ENCODE measurements at places on chromosomes 6 and 20.

DNA sequence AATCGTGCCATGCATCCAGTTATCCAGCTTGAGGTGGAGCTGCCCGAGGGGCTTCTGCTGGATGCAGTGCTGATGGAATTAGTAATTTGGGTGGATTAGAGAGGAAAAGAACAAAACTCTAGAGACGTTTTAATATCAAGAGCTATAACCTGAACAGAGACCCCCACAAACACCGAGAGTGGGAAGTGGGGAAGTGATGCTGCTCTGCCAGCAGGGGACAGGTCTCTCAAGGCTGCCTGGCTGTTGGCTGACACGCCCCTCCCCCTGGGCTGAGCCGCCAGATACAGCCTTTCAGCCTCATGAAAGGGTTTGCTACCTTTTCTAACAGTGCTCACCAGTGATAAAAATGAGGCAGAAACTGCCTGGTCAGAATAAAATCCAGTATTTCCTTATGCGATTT, 9.6 kb downstream of the LEMD2 start:
- no peak for DNase-seq

- DNase-seq: no peak
Measured at GRCh38 chr6:121971931-121972335, 427.5 kb upstream of the HSF2 start.

DNA sequence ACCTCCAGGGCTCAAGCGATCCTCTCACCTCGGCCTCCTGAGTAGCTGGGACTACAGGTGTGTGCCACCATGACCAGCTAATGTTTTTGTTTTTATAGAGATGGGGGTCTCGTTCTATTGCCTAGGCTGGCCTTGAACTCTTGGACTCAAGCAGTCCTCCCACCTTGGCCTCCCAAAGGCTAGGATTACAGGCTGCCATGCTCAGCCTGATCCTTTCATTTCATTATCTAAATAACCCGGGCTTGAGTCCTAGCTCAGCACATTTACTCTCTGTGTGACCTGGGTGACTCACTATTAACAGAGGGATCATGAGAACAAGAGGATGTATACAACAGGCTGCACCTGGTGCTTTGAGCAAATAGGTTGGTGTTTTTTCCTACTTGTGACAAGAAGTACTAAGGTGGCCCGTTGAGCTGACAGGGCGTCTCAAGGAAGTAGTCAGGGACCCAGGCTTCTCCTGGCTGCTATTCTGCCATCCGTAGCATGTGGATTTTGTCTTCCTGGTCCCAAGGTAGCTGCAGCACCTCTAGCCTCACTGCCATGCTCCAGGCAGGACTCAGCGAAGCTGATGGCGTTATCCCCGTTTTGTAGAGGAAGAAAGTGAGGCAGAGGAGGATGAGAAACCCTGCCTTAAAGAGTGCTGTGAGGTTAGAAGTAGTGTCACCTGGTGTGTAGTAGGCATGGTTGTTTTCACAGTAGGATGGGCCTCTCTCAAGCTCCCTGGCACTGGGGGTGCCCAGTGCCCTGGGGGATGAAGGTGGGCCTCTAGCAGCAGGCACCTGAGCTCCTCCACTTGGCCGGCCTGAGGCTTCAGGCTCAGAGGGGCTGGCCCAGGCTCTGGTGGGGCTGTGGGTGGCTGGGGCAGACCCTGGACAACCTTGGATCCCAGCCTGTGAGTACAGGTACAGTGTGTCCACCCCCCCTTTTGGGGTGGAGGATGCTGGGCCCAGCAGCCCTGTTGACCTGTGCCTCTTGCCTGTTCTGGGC, 62.4 kb downstream of the ADNP start:
- DNase-seq: no peak

- DNase-seq: no peak
Measured at GRCh38 chr20:24605937-24606455, 136.6 kb downstream of the SYNDIG1 start.

DNA sequence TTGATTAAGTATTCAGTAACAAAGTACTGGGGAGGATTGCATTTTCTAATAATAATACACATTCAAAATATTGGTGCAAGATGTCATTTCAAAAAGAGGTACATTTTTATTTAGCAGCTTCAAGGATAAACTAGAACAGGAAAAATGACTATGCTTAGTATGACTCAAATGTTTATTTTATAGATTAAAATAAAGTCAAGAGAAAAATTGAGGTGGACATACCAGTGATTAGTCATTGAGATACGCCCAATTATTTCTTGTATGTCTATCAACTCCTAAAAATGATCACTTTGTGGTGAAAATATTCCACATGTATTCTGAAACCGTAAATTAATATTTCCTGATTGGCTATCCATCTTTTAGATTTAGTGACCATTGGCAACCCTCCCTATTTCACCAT, 96.7 kb downstream of the PHF3 start:
- DNase-seq: no peak

GRCh38 chr6:28005152-28005890, 48.3 kb downstream of the OR2B6 start:
- DNase-seq: no peak

- DNase-seq: no peak
Measured at GRCh38 chr20:59069026-59069425, 26.4 kb upstream of the PRELID3B start.

DNA sequence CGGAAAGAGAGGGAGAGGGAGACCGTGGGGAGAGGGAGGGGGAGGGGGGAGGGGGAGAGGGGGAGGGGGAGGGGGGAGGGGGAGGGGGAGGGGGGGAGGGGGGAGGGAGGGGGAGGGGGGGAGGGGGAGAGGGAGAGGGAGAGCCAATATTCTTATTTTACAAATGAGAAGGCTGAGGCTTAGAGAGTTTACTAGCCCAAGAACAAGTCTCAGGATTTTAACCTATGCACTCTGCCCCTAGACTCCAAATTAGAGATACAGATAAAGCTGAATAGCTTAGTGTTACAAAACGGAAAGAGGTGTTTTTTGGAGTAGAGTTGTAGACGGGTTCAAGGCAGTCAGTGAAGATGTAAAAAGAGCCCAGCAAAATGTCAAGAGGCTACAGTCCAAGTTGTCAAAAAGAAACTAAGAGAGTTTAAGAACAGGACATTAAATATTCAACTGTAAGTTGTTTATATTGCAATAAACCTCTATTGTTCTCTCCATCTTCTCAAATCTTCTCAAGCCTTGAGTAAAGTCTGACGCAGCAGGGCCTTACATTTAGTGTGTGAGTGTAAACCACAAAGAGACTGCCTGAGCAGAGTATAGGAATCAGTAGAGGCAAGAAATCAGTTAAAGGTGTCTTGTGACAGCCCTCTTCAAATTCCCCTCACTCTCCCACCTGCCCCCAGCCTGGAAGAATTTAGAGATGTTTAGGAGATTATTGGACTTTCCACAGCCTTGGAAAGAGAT, 34.9 kb upstream of the AKIRIN2 start:
- no peak for DNase-seq

DNA sequence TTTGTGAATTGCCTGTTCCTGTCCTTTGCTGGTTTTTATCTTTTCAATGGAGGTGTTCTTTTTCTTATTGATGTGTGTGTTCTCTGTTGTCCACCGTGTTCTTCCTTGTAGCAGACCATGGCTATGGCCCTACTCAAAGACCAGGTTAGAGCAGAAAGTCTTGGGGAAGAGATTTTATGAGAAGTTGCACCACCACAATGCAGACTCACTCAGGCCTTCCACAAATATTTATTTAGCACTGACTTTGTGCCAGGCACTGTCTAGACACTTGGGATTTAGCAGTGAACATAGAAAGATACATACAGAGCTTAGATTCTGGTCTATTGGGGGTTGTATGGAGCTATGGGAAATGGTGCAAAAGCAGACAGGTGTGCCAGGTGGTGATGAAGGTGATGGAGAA, 98.8 kb downstream of the DTD1 start:
- no peak for DNase-seq

DNA sequence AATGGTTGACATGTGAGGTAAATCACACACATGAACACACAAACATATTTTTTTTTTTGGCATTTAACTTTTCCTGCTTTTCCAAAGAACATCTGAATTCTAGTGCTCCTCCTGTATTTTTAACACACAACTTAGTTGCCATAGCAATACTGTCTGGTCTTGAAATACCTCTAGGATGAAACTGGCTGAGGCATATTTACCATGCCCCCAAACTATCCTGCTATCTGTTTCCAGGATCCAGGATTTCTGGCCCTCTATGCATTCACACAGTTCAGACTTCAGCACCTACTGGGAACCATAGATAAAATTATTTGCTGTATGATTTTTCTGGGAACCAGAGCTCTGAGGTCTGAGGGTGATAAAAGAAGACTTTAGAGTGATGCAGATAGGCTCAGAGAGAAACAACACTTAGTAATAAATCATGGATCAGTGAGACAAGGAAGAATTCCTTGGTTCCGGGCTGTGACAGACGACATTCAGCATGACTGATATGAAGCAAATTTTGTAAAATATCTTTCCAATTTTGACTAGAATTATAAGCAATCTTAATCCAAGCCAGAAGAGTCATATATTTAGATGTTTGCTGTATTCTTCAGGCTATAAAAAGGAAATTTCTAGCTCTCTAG, 359.7 kb downstream of the BTBD9 start:
- DNase-seq: no peak

- DNase-seq: no peak
Measured at GRCh38 chr6:76682842-76683241, 610.4 kb upstream of the IMPG1 start.

- no peak for DNase-seq
Measured at GRCh38 chr20:31717478-31718201, 5.0 kb downstream of the BCL2L1 start.

DNA sequence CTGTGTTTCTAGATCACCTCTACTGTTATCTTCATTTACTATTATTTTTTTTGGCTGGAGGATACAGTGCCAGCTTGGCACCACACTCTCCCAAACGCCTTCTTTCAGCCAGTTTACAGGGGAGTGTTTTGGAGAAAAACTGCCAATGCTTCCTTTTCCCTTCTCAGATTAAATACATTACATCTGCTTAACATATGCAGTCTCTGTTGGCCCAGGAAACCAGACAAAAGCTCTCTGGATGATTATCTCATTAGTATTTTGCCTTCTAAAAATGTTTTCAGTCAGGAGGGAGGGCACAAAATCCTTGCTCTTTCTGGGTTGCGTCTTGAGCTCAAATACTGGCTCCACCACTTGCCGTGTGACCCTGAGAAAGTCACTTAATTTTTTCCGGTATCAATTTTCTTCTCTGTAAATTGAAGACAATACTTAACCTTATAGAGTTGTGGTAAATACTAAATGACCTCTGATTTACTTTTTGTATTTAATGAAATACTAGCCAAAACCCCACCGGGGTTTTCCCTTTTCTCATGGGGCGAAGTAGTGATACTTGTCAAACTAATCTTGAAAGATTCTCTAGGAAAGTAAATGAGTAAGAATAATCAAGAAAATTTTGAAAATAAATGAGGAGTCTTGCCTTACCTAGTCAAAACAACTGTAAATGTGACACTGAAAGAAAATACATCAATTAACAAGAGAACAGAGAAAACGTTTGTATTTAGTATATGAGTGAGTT, 146.2 kb downstream of the MMS22L start:
- no peak for DNase-seq

GRCh38 chr6:140713495-140713894, 1339.0 kb upstream of the CITED2 start:
- DNase-seq: no peak

- DNase-seq: no peak
Measured at GRCh38 chr6:40323881-40324634, 263.1 kb downstream of the LRFN2 start.

DNA sequence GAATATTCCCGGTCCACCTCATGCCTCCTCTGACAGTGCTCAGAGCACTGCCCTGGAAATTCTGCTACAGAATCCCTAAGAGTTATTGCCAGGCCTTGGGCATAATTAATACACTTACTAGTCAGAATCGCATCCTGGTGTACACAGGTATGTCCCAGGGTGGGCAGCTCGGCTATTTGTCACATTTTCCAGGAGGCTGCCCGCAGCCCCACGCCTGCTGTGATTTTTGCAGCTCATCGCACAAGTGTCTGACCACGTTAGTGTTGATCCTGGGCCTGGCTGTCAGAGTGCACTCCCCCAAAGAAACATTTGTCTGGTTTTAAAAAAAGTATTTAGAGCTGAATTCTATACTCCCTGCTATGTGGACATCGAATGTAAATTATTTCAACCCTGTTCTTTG, 105.4 kb downstream of the CD83 start:
- DNase-seq: no peak

GRCh38 chr6:30615219-30615957, 1.7 kb downstream of the PPP1R10 start:
- DNase-seq: no peak

DNA sequence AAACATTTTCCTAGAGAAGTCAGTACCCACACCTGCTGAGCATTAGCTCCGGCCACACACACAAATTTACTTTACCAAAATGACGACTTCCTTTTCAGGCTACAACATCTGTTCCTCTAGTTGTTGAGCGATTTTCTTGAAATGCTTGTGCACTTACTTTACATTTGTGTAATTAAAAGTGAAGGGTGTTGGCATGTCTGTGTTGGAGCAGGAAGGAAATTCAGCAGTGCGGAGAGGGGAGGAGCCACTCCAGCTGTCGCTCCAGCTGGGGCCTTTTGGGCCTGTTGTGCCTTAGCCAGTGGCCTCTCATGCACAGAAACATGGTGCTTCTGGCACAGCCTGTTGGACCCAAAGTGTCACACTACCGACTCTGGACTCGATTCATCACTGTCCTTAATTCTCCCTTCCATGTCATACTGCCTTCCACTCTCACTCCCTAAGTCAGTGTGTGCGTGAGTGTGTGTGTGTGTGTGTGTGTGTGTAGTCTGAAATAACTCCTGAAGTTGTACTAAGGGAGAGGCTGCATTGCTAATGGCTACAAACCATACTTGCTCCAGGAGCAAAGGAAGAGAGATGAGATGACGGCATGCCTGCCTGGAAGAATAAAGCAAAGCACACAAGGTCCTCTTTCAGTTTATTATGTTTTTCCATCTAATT, 191.8 kb upstream of the ARG1 start:
- no peak for DNase-seq

GRCh38 chr6:8027965-8028651, 36.1 kb downstream of the BLOC1S5 start:
- no peak for DNase-seq

DNA sequence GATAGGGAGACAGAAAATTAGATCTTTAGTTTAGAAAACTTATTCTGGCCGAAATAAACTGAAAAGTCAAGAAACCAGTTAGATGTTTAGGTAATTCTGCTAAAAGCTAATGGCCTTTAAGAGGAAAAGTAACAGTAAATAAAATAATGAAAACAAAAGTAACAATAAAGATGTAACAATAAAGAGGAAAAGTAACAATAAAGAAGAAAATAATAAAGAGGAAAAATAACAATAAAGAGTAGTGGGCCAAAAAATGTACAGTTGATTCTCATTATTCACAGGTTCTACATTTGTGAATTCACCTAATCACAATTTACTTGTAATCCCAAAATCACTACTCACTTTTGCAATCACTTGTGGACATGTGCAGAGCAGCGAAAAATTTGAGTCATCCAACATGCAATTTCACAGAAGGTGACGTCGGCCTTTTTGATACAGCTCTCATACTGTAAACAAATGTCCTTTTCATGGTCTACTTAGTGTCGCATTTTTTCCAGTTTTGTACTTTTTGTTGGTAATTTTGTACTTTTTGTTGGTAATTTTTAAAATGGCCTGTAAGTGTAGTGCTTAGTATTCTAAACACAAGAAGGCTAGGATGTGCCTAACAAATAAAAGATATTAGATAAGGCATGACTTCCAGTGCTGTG, 24.0 kb downstream of the HBS1L start:
- DNase-seq: no peak

- no peak for DNase-seq
Measured at GRCh38 chr20:5973172-5973571, 22.7 kb downstream of the MCM8 start.
